ENCODE measurements at places on chromosomes 1 and 21.
A peak's percentile ranks its signal among the peaks of the same experiment; 100 is the strongest.

DNA sequence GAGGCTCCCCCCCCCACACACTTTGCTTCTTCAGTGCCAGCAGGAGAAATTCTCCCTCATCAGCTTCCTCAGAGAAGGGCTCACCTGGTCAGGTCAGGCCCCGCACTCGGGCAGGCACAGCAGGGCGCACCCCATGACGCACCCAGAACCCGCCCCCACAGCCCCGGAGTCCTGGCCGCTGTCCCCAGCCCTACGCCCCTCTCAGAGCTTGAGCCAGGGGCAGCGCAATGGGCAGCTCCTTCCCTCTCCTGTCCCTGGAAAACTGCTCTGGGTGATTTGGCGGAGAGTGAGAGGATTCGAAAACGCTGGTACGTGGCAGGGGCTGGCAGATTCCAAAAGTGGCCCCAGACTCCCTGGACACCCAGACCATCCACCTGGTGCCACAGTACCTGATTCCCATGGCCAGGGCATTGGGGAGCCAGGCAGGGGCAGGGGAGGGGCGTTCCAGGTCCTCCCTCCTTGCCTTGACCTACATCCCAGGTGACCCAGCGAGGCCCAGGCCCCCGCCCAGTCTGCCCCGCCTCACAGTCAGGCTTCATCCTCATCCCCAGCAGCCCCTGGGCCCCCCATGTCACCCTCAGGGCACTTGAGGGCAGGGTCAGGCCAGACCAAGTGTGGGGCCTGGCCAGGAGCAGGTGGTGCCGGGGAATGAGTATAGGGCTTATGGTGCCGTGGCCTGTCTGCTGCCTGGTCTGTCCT, 23.7 kb downstream of the RRP1 start:
- no peak for DNase-seq

GRCh38 chr1:39631361-39632322, 7.8 kb downstream of the HEYL start:
- DNase-seq, result no peak

DNA sequence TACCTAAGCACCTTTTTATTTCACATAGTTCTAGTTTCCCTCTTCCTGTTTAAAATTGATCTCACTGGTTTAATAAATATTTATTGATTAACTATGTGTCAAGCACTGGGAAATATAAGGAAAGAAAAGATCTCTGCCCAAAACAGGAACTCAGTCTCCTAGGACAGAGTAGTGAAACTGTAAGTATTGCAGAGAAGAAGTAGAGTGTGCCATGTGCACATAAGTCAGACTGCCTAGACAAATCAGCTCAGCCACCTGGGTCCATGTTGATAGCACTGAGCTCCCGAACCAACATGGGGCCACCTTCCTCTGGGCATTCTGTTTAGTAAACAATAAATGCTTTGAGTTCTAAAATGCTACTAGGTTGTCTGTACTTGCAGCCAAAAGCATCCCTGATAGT, 9.8 kb upstream of the SSX2IP start:
- no peak for DNase-seq

- DNase-seq, result no peak
These were observed 15.7 kb upstream of the MX2 start for GRCh38 chr21:41345934-41346685.

DNA sequence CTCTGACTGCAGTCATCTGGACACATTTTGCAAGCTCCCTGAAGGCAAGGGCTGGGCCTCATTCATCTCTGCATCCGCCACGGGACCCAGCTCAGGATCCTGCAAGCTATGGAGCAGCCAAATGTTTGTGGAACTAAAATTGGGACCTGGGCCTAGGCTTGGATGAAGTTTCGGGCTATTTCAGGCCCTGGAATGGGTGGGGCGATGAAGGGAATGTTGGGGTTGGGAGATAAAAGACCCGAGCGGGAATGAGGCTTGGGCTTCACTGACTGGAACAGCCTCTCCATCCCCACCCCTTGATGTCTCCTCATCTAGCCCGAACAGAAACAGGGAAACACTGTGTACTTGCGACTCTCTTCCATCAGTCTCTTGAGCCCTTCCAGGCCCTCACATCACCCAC, 7.3 kb upstream of the AHCYL1 start:
- no peak for DNase-seq

DNA sequence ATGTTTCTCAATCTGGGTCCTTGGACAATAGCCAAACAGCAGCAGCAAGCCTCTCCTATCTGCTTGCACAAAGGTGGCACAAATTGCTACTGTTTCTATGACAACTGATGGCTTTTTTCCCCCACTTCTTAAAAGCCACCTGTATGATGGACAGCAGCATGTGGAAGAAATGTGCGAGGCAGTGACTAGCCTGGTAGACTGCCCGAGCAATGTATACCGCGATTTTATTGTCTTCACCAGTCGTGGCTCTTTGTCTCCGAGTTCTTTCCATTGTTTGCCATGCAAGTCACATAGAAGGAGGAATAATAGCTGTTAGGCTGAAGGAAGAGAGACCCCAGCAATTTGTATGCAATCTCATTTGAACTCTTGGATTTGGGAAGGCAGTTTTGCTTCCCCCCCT, 79.4 kb downstream of the S1PR1 start:
- DNase-seq, result no peak

GRCh38 chr1:101026430-101026788, 825 bp upstream of the DPH5 start:
- DNase-seq, result no peak

GRCh38 chr1:60031146-60031545, 42.4 kb downstream of the C1orf87 start:
- peak; percentile 73 for DNase-seq

DNA sequence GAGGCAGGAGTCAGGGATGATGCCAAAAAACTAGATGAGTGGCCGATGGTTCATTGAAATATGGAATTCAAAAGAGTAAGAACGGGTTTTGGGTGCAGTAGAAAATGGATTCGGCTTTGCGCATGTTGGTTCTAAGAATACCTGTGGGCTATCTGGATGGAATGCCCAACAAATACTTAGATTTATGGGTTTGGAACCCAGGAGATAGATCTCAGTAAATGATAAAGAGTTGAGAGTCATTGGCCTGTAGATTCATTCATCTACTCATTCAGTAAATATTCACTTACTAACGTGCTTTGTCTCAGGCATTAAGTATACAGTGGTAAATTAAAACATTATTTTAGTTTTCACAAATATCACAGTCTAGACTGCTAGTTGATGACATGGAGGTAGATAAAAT, 247.7 kb downstream of the NFIA start:
- no peak for DNase-seq

GRCh38 chr1:20312818-20313217, 22.1 kb downstream of the VWA5B1 start:
- DNase-seq, result no peak
